CD4-positive, alpha-beta T cell treated with Interferon gamma for 1 hour (primary cell): ENCODE measurements at places on chromosomes 2 and 18.

DNA sequence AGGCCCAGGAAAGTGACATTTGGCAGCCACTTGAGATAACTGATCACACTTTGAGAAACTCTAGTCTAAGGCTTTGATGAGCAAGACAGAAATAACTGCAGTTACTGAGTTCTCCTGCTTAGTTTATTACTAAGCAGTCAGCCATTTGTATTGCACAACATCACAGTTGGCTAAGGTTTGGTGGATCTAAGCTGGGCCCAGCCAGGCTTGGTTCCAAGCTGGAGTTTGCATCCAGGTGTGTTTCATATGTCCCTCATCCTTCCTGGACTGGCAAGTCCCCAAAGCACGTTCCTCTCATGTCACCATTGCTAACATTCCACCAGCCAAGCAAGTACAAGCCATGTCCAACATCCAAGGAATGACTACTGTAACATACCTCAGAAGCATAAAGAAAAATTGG is 71.3 kb upstream of the ZNF532 start:
- no peak for DNase-seq

GRCh38 chr2:114461116-114461515 is 18.7 kb downstream of the DPP10 start:
- DNase-seq, result no peak

- DNase-seq, result peak; percentile 56
Measured at GRCh38 chr2:108607706-108608301, 73.5 kb downstream of the LIMS1 start.

- no peak for DNase-seq
Measured at GRCh38 chr2:121005453-121005852, 269.8 kb downstream of the GLI2 start.

GRCh38 chr2:105396254-105397024 is 2.4 kb downstream of the FHL2 start:
- DNase-seq, result no peak

GRCh38 chr2:102147935-102148334 is 5.4 kb downstream of the IL1R1 start:
- no peak for DNase-seq

DNA sequence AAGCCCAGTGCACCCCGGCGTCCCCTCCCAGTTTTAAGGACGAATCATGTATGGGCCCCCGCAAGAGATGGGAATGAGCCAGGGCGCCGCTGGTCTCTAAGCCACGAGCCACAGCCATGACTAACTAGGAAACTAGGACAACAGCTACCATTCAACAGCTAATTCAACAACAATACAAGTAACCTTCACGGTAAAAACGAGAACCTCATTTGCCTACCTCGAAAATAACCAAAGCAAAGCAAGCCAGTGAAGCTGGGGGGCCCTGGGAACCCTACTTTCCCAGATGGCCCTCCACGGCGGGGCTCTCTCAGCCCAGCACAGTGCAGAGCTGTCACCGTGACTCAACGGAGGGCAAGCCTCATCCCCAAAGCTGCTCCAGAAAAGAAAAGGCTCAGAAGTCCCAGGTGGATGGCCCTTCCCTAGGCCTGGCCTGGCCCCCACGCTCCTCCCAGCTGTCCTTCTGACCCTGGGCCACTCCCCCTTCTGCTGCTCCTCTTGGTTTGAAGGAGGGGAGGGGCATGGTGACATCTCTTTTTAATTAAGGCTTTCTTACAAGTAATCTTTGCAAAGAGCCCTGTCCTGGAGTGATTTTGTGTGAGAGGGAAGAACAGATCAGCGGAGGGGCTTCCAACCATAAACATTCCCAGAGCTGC is 126.3 kb downstream of the HDAC4 start:
- DNase-seq, result peak; percentile 47

- no peak for DNase-seq
Measured at GRCh38 chr2:207357216-207357615, 172.5 kb upstream of the CREB1 start.

- no peak for DNase-seq
Measured at GRCh38 chr2:177257471-177257870, 7.1 kb downstream of the NFE2L2 start.

- DNase-seq, result no peak
Measured at GRCh38 chr2:100395532-100396350, 21.7 kb downstream of the CHST10 start.

- no peak for DNase-seq
Measured at GRCh38 chr2:105607920-105608504, 136.7 kb upstream of the NCK2 start.

DNA sequence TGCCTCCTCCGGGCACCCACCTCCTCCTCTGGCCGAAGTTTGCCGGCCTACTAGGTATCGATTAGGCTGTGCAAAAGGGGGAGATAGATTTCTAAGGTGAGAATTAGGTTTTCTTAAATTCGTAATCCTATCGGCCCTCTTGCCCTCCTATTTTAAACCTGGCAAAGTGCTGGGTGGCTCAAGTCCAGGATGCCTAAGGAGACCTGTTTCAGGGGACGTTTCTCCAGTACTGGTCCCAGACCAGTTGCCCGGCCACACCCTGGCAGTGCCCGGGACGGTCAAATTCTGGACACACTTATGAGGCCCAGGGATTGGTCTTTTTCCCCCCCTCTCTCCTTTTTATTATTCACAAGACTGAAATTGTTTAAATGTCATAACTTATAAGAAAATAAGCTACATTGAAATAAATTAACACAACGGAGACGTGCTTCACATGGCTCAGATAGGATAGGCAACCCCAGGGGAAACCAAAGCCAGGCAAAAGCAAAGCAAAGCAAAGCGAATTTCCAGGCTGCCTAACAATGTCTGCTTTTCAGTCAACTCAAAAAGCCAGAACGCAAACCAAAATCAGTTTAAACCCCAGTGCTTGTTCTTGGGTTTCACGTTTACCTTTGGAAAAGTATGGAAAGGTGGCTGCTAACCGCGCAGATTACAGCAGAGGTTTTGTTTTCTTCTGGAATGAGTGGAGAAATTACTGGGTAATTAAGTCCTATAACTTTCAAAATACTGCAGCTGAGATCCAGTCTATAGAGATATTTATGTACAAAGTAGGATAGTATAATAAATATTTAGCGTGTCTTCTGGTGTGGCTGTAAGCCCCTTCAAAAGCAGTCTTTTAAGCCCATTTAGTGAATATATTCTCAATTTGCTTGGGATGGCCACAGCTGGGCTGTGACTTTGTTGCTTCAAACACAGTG is 3.0 kb downstream of the GBX2 start:
- no peak for DNase-seq

GRCh38 chr2:239114616-239115265 is 266.9 kb downstream of the TWIST2 start:
- DNase-seq, result no peak

DNA sequence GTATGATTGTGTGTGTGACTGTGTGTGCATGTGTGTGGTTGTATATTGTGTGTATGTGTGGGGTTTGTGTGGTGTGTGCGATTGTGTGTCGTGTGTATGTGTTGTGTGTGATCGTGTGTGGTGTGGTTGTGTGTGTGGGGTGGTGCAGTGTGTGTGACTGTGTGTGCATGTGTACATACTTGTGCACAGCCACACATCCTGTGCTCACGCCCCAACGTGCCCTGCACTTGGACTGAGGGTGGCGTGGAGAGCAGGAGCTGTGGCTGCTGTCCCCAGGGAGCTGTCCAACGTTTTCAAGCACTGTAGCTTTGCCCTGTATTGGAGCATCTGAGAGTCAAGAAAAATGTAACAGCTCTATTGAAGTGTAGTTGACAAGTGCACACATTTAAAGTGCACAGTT is 243.2 kb upstream of the HDAC4 start:
- peak; percentile 5 for DNase-seq

DNA sequence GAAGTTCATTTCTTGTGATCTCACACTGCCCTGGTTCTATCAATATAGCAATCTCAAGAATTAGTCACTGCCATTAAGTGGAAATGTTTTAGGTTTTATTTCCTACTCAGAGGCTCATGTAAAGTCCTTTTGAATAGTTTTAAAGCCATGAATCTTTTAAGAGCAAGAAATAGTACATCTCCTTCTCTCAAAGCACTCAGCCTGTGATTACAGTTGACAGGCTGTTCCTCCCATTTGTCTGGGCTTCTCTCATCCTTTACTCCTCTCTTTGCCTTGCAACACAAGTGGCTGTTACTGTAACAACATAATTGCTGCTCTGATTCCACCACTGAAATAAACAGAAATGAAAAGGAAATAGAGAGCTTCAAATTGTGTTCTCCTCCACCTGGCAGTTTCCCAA is 18.4 kb downstream of the GRP start:
- DNase-seq, result no peak

DNA sequence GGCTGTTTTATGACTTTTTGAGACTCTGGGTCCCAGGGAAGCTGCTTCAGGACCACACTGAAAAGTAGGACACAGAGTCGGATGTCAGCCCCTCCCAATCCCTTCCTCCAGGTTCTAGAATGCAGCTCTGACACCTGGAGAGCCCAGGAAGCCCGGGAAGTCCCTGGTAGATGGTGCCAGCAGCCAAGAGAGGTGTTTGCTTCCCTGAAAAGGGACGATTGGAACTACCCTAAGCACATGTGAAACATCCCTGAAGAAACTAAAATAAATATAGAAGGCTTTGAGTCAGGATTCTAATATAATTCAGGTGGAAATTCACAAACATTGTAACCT is 163.2 kb upstream of the CYRIA start:
- DNase-seq, result no peak

DNA sequence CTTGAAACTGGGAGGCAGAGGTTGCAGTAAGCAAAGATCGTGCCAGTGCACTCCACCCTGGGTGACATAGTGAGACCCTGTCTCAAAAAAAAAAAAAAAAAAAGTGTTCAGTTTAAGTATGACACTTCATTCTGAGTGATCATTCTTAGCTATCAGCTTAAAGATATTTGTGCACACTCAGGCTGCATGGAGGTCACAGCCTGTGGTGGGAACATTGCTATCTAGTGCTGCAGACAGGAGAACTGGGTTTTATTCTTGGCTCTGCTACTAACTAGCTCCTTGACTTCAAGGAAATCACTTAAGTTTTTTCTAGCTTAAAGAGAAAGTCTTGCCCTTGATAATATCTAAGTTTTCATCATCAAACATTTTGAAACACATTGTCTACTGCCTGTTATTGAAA is 391.3 kb upstream of the CDH7 start:
- DNase-seq, result no peak

DNA sequence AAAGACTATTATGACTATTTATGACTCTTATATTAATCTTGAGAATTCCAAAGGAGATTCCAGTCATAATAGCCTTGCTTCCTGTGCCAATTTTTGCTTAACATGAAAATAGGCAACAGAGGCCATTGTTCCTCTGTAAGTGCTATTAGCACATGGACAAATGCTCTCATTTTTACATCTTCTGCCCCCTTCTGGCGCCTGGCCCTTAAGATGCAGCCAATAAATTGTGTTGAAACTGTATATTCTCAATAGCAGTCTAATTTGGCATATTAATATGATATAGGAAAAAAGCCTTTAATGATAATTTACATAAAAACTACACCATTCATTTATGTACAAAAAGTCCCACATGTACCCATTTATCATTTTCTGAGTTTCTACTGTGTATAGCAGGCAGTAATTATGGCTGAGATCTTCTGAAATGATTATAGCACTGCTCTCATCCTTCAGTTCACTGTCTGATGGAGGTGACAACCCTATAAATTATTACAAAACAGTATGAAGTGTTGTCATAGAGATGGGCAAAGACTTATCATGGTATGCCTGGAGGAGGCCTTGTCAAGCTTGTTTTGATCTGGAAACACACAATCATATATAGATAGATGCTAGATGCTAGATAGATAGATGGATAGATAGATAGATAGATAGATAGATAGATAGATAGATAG is 613.3 kb downstream of the TSN start:
- no peak for DNase-seq

DNA sequence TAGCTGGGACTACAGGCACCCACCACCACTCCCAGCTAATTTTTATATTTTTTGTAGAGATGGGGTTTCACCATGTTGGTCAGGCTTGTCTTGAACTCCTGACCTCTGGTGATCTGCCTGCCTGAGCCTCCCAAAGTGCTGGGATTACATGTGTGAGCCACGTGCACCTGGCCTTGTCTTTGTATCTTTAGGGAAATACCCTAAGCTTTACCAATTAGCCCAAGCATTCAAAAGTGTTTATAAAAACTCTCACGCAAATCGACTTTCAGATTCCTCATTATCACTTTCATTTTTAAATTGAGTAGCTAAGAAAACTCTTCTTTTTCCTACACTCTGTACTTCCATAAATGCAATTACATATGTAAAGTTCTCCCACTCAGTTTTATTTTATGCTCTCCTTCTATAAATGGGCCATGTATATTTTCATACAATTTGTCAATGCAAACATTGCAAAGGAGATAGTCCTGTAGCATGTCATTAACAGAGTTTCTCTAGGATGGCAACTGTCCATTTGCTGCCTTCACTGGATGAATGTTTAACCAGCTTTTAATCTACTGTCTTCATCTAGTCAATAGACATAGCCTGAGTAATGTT is 326.2 kb upstream of the LRATD1 start:
- no peak for DNase-seq

DNA sequence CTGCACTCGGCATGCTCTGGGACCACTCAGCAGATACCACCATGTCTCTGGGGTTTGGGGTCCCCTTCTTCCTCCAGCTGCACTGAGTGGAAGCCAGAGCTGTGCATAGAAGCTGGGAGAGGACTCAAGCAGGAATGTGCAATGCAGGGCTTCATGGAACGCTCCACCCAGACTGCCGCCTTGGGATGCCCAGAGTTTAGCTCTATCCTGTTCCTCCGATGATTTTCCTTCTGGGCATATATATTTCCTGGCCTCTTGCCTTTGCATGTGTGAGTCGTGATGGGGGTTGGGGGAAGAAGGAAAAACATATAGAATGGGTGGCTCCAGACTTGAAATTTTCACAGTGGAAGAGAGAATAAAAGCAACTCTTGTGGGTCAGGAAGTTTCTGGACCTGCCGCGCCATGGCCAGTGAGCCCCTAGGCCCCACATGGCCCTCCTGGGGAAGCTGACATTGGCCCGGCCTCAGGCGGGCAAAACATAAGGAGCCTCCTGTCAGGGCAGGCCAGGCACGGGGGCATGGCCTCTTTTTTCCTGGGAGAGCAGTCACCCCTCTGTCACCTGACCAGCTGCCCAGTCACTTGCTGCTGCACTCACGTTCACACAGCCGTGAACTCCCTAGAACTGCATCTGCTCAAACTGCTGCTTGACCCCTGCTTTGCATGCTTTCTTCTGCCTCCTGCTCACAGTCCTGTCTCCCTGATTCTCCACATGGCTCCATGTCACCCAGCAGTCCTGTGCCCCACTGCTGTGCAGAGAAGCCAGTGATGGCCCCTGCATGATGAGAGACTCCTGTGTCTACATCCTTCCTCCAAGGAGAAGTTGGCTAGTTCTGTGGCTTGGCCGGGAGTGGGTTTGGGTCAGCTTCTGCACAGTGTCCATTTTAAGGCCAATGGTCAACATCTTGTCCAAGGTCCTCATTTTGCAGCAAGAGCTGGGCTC is 197.8 kb downstream of the CTIF start:
- DNase-seq, result no peak

- DNase-seq, result no peak
Measured at GRCh38 chr2:159176555-159176954, 109.9 kb downstream of the WDSUB1 start.
